ENCODE measurements at places on chromosomes 16 and 17. TPM values are rescaled to one million over a fixed set of nuclear protein-coding genes. Genes with fewer than 3 reads are reported as not detected.

KIFC3 gene
- 11.6 TPM for total RNA-seq

- no peak overlapping the region for H3K27ac ChIP-seq
- no peaks in the 10 kb centered on the region for H3K36me3 ChIP-seq
- H3K27me3 ChIP-seq = no peaks in the 10 kb centered on the region
- peaks cover 30% of the 10 kb centered on the region for H3K4me1 ChIP-seq
- H3K4me3 ChIP-seq = no peak overlapping the region
These were observed 108.2 kb downstream of the RPTOR start for GRCh38 chr17:80652756-80653330.

DNA sequence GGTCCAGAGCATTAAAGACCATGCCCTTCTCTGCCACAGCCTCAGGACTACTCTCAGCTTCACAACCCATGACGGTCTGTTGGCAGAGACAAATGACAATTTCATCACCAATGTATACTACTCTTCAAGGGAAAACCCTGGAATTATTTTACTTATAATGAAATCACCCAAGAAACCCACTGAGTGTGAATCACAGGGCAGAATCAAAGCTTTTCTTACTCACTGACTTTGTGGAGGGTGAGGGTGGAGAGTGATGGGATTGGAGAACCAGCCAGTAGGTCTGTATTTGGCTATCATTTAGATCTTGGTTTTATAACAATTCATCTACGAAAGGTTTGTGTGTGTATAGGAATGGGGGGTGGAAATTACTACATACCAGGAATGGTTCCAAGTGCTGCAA, 442.6 kb downstream of the SHISA9 start:
- DNase-seq = no peak
- 0 out of 2 replicates have a peak, but pooled peaks cover 2% of the 10 kb centered on the region for H3K36me3 ChIP-seq
- peaks cover 7% of the 10 kb centered on the region for H3K4me1 ChIP-seq
- H3K4me3 ChIP-seq = no peak overlapping the region
- no peaks in the 10 kb centered on the region for H3K27me3 ChIP-seq
- H3K27ac ChIP-seq = no peak overlapping the region

DNA sequence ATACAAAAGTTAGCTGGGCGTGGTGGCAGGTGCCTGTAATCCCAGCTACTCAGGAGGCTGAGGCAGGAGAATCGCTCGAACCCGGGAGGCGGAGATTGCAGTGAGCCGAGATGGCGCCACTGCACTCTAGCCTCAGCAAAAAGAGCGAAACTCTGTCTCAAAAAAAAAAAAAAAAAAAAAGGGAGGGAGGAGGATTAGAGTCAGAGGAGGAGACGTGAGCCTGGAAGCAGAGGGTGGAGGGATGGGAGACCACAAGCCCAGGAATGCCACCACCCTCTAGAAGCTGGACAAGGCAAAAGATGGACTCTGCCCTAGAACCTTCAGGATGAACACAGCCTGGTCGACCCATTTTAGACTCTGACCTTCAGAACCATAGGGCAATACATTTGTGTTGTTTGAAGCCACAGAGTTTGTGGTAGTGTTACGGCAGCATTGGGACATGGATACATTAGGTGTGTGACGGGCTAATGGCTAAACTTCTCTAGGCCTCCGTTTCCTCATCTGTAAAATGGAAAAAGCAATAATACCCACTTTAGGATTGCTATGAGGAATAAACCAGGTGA, 2.1 kb upstream of the SMIM22 start:
- peaks cover 7% of the 10 kb centered on the region for H3K4me1 ChIP-seq
- DNase-seq = no peak
- H3K27me3 ChIP-seq = no peaks in the 10 kb centered on the region
- H3K27ac ChIP-seq = no peak overlapping the region

KRT222 gene
- total RNA-seq = 0.34 TPM

DNA sequence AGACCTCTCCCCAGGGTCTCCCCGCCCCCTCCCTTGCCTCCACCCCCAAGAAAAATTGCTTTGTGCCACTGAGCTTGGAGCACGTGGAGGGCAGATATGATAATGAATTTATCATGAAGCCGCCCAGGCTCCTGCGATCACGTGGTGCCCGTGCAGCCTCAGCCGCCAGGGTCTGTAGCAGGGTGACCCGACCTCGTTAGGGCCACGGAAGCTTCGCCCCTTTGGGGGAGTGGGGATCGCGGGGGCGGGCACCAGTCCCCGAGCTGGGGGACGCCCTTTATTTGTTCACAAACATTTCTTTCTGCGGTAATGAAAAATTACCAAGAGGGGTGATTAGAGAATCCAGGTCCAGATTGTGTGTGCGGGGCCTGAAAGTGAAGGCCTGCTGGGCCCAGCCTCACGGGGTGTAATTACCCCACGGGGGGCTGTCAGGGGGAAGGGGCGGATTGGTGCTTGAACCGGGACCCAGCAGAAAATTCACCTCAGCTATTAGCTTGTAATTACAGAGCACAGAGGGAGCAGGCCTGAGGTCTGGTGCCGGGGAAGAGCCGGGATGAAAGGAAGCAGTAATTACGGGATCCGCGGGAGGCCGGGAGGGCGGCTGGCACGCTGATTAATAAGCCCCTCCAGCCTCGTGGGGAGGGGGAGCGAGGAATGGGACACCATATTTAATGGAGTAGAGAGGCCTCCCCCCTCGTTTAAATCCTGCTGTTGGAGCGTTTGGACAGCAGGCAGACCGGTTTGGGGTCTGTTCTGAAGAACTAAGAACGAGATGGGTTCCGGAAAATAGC, 13.3 kb downstream of the GSE1 start:
- H3K4me1 ChIP-seq = peaks cover 50% of the 10 kb centered on the region
- H3K27me3 ChIP-seq = no peaks in the 10 kb centered on the region
- DNase-seq = peak; percentile 64

CDC6 gene
- total RNA-seq = 87.9 TPM

DNA sequence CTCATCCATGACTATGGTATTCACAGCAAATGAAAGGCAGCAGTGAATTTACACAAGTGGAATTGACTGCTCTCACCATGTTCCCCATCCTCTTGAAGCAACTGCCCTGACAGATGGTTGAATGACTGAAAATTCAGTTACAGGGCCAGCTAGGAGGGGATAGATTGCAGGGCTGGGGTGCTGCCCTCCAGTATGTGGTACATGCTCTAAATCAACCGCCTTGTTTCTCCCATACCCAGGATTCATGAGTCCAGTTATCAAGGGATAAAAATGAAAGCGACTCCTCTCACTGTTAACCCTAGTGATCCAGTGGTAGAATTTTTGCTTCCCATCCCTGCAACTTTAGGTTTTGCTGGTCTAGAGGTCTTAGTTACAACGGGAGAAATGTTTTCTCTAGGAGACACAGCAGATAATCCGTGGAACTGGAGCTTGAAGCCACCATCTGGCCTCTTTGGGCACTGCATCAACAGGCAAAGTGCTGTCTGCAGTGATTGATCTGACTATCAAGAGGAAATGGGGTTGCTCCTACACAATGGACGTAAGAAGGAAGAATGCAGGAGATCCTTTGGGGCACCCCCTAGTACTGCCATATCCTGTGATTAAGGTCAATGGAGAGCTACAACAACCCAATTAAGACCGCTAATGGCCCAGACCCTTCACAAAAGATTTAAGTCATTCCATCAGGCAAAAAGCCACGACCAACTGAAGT, 32.0 kb downstream of the SCPEP1 start:
- H3K27ac ChIP-seq = peak overlapping the region; percentile 61
- H3K4me1 ChIP-seq = peaks cover 25% of the 10 kb centered on the region
- peak; percentile 70 for DNase-seq

SLC47A2 gene
- not detected for total RNA-seq

GRCh38 chr17:73566905-73567782, 77.1 kb downstream of the SDK2 start:
- no peaks in the 10 kb centered on the region for H3K27me3 ChIP-seq
- no peaks in the 10 kb centered on the region for H3K36me3 ChIP-seq
- peak overlapping the region; percentile 25 for H3K4me3 ChIP-seq
- no peak for DNase-seq
- H3K4me1 ChIP-seq = peaks cover 79% of the 10 kb centered on the region

DNA sequence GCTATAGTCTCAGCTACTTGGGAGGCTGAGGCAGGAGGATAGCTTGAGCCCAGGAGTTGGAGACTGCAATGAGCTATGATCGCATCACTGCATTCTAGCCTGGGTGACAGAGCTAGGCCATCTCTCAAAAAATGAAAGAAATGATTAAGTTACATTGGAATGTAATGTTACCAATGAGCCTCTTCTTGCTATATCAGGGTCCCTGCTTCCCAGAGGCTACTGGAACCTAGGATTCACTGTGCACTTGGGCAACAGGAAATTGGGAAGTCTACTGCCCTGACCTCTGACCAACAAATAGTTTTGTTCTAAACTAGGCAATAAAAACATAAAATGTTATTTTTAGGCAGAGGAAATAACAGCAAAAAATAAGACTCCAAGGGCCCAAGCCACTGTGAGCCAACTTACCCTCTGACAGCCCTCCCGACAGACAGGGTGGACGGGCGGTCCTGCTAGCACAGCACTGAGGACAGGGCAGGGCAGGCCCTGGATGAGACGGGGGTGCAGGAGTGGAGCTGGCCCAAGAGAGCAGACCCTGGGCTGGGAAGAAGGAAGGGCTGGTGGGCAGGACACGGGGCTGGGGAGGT, 27.5 kb downstream of the NSMCE1 start:
- H3K4me3 ChIP-seq = no peak overlapping the region
- no peaks in the 10 kb centered on the region for H3K27me3 ChIP-seq
- no peak overlapping the region for H3K27ac ChIP-seq
- H3K4me1 ChIP-seq = peaks cover 39% of the 10 kb centered on the region
- H3K36me3 ChIP-seq = no peaks in the 10 kb centered on the region

PIK3R5 gene
- 5.9 TPM for total RNA-seq

GRCh38 chr17:31433091-31433790, 41.8 kb downstream of the RAB11FIP4 start:
- H3K27me3 ChIP-seq = no peaks in the 10 kb centered on the region
- H3K4me1 ChIP-seq = peaks cover 13% of the 10 kb centered on the region
- no peak for DNase-seq
- no peak overlapping the region for H3K27ac ChIP-seq
- no peaks in the 10 kb centered on the region for H3K36me3 ChIP-seq

C16orf89 gene
- total RNA-seq = 1.4 TPM

GRCh38 chr17:82745524-82745923, 6.3 kb upstream of the TBCD start:
- H3K4me1 ChIP-seq = peaks cover 18% of the 10 kb centered on the region
- no peak for DNase-seq
- peaks cover 13% of the 10 kb centered on the region for H3K27me3 ChIP-seq
- no peak overlapping the region for H3K27ac ChIP-seq

GRCh38 chr17:13070732-13071131, 52.9 kb upstream of the ELAC2 start:
- H3K27ac ChIP-seq = no peak overlapping the region
- peaks cover 3% of the 10 kb centered on the region for H3K27me3 ChIP-seq
- DNase-seq = no peak
- no peaks in the 10 kb centered on the region for H3K4me1 ChIP-seq
- H3K4me3 ChIP-seq = no peak overlapping the region

- H3K4me3 ChIP-seq = no peak overlapping the region
- no peaks in the 10 kb centered on the region for H3K27me3 ChIP-seq
- peaks cover 44% of the 10 kb centered on the region for H3K4me1 ChIP-seq
- peak overlapping the region; percentile 81 for H3K27ac ChIP-seq
- no peaks in the 10 kb centered on the region for H3K36me3 ChIP-seq
These were observed 22.6 kb upstream of the NF1 start for GRCh38 chr17:31072186-31072585.

KIF19 gene
- total RNA-seq = 0.60 TPM

- DNase-seq = no peak
- H3K36me3 ChIP-seq = peaks cover 11% of the 10 kb centered on the region
- H3K4me3 ChIP-seq = no peak overlapping the region
- no peaks in the 10 kb centered on the region for H3K27me3 ChIP-seq
- no peak overlapping the region for H3K27ac ChIP-seq
These were observed 24.7 kb downstream of the PSMD7 start for GRCh38 chr16:74321356-74321755.

LGALS9C gene
- total RNA-seq = not detected

DNA sequence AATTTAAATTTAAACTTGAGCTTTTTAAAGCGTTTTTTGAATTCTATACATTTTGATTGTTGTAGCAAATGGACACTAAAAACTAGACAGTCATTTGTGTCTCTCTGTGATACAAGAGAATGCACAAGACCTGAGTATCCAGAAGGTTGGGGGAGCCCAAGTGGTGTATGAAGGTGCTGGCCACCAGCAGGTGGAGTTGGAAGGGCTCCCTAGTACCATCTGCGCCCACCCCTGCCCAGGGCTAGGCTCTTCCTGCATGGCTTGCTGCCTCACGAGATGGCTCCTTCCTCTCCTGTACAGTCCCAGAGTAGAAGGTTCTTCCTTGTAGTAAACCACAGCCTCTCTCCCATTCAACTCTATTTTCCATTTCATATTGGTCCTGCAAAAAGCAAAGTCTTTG, 17.0 kb downstream of the GID4 start:
- H3K4me3 ChIP-seq = no peak overlapping the region
- no peaks in the 10 kb centered on the region for H3K27me3 ChIP-seq
- peaks cover 49% of the 10 kb centered on the region for H3K36me3 ChIP-seq
- DNase-seq = no peak
- no peaks in the 10 kb centered on the region for H3K4me1 ChIP-seq
- no peak overlapping the region for H3K27ac ChIP-seq

HIGD1B gene
- total RNA-seq = not detected

DNA sequence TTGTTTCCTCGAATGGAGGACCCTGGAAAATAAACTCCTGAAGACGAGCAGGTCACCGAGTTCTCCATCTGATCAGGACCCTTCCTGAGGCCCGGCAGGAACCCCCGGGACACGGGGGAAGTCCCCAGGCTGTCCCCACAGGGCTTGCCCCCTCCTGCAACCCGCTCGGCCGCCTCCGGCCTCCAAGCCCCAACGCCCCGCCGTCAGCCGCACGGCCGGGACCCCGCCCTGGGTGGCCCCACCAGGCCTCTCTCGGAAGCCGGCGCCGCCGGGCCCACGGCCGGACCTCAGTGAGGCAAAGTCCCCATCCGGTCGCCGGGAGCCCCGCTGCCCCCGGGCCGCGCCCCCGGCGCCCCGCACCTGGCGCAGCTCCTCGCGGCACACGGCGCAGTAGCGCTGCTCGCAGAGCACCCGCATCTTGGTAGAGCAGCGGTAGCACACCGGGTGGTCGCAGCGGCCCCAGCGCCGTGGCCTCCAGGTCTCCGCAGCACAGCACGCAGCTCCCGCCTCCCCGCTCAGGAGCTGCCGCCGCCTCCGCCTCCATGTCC, 383 bp downstream of the ZNF598 start:
- no peak for DNase-seq
- H3K36me3 ChIP-seq = peaks cover 5% of the 10 kb centered on the region
- peak overlapping the region; percentile 71 for H3K4me3 ChIP-seq
- H3K27ac ChIP-seq = no peak overlapping the region

- peak overlapping the region; percentile 67 for H3K4me3 ChIP-seq
- peaks cover 43% of the 10 kb centered on the region for H3K27me3 ChIP-seq
- no peaks in the 10 kb centered on the region for H3K36me3 ChIP-seq
- DNase-seq = no peak
- no peak overlapping the region for H3K27ac ChIP-seq
- H3K4me1 ChIP-seq = peaks cover 37% of the 10 kb centered on the region
These were observed 1.0 kb downstream of the SLC47A1 start for GRCh38 chr17:19534562-19535149.

- H3K27ac ChIP-seq = no peak within 1 kb of the TSS
- peaks cover 51% of the 10 kb centered on the region for H3K4me1 ChIP-seq
- H3K36me3 ChIP-seq = peaks cover 7% of the 10 kb centered on the region
- peak within 1 kb of the TSS; percentile 95 for H3K4me3 ChIP-seq
- peaks cover 59% of the 10 kb centered on the region for H3K27me3 ChIP-seq
These were observed at the start of gene SOX9 for GRCh38 chr17:72120642-72121163. SOX9 (plus strand) TSS chr17:72121020; CDS start chr17:72121392, 372 bp downstream.

GRCh38 chr16:87850009-87851006, 19.0 kb downstream of the SLC7A5 start:
- peak overlapping the region; percentile 32 for H3K27ac ChIP-seq
- peaks cover 7% of the 10 kb centered on the region for H3K36me3 ChIP-seq
- DNase-seq = peak; percentile 87
- no peaks in the 10 kb centered on the region for H3K27me3 ChIP-seq
- peaks cover 34% of the 10 kb centered on the region for H3K4me1 ChIP-seq
- no peak overlapping the region for H3K4me3 ChIP-seq
